ENCODE measurements at places on chromosomes 5 and 9.

- no peak for DNase-seq
Measured at GRCh38 chr9:95820074-95820473, 55.4 kb upstream of the ERCC6L2 start.

- DNase-seq: no peak
Measured at GRCh38 chr9:108953983-108954574, 19.9 kb downstream of the ABITRAM start.

GRCh38 chr5:149063896-149064478 is 1.1 kb upstream of the SH3TC2 start:
- no peak for DNase-seq

GRCh38 chr5:32630867-32631491 is 45.6 kb downstream of the SUB1 start:
- no peak for DNase-seq

- DNase-seq: no peak
Measured at GRCh38 chr9:89774858-89775370, 170.1 kb downstream of the GADD45G start.

- no peak for DNase-seq
Measured at GRCh38 chr5:145449794-145450193, 385.3 kb downstream of the PRELID2 start.

GRCh38 chr9:19470981-19471650 is 62.3 kb downstream of the ACER2 start:
- no peak for DNase-seq

DNA sequence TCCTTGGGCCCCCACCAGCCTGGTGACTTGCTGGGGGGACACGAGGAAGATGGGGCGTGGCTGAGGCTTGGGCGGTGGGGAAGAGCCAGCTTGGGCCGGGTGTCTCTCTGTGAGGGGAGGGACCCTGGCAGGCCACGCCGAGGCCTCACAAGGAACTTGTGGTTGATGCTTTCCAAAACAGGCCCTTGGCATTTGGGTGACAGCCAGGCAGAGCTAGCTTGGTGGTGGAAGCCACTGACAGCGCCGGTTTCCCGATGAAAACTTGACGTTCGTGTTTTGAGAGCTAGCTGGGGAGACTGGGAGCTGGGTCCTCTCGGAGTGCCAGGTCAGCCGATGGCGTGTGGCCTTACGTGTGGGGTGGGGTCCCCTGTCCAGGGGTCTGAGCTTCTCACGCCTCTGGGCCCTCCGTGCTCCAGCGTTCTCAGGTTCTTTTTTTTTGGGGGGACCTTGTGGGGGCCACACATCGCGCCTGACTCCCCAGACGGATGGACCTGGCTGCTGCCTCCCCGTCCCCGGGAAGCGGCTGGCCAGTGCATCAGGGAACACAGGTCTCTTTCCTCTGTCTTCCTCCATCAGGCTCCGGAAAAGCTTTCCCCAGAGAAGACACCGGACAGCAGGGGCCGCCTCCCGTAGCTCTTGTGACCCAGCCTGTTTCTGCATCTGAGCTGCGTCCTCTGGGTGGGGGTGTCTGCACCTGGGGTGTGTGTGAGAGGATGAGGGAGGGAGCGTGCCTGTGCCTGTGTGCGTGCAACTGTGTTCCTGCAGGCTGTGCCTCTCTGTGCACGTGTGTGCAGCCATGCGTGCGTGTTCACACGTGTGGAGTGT is 129.3 kb upstream of the LPCAT1 start:
- DNase-seq: no peak

- DNase-seq: no peak
Measured at GRCh38 chr5:37771731-37772130, 68.1 kb downstream of the GDNF start.

DNA sequence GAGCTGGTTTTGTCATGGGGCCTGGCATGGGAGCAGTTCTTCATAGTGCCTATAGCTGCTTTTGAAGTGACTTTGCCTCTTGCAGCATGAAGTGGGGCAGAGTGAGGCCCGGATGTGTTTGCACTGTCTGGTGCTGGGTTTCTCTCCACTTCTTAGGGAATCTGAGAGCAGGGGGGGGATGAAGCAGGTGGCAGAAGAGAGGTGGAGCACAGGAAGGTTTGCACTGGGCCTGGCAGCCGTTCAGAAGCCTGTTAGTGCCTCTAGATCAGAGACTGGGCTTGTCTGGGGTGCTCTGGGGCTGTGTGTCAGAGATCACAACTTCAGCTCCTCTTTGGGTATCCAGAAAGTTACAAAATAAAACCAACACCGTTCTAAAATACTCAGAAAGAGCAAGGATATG is 18.4 kb downstream of the USP20 start:
- no peak for DNase-seq

DNA sequence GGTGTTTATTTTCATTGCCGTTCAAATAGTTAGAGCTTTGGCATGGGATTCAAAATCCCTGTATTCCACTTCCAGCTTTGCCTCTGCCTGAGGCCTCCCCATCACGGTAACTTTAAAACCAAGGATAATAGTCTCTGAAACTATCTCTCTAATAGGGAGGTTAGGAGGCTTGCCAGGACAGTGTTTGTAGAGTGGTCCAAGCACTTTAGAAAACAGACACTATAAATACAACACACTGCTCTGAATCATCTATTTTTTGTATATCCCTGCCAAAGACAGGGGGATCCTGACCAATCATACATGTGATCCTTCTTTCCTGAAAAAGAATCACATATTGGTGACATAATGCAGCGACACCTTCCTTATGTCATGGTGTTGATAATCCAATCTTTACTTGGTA is 326.8 kb downstream of the BNC2 start:
- no peak for DNase-seq

DNA sequence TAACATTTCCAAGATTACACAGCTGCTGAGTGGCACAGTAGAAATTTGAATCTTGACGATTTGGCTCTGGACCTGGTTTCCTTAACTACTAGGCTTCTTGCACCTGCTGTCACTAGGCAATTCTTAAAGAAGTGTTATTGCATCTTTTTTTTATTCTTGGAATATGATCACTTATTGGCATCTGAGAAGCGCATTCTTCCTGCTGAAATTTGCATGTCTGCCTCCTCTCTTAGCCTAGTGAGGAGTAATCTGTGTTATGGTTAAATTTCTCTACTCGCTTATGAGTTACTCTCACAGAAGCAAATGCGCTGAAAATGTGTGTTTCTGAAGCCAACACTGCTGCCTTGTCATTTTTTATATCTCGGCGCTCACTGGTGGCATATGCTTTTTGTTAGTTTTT is 89.3 kb downstream of the WDR41 start:
- no peak for DNase-seq
